HT-29 (cell line): ENCODE measurements at places on chromosomes 13 and 19. TPM values are rescaled to one million over a fixed set of nuclear protein-coding genes. Genes with fewer than 3 reads are reported as not detected.
A peak's percentile ranks its signal among the peaks of the same experiment; 100 is the strongest.

The MARK4 gene
- total RNA-seq, result 8.3 and 9.5 TPM in 2 replicates

The ERVV-1 gene
- total RNA-seq, result not detected in 2 replicates

The JSRP1 gene
- total RNA-seq, result 0.34 and 0.38 TPM in 2 replicates

The LGALS4 gene
- total RNA-seq, result 959 and 1,005 TPM in 2 replicates

The ZNF69 gene
- 1.6 and 2.0 TPM in 2 replicates for total RNA-seq

The ZNF253 gene
- total RNA-seq, result 0.05 and 0.16 TPM in 2 replicates

- DNase-seq, result no peak
Measured at GRCh38 chr19:53396525-53396868, 1.5 kb downstream of the ZNF765 start.

DNA sequence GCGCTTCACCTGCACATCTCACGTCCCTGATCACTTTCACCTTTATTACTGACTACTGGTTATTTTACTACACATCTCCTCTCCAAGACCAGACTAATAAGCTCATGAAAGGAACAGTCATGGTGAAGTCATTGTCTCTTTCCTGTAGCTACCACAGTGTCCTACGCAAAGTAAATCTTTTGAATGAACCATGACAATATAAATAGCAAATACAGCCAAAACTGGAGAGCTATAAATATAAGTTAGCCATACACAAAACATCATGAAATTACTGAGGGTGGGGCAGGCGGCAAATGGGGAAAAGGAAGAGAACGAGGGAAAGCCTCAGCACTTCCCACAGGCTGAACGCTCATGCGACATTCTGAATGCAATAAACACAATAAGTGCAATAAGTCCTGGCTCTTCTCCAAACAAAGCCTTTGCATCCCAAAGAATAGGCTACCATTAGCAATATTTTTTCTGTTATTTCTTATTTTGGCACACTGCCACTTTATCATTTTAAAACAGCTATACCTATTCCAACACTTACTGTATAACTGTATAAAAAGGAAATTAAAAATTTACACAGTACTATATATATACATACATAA, 62.5 kb downstream of the TUBGCP3 start:
- DNase-seq, result no peak

DNA sequence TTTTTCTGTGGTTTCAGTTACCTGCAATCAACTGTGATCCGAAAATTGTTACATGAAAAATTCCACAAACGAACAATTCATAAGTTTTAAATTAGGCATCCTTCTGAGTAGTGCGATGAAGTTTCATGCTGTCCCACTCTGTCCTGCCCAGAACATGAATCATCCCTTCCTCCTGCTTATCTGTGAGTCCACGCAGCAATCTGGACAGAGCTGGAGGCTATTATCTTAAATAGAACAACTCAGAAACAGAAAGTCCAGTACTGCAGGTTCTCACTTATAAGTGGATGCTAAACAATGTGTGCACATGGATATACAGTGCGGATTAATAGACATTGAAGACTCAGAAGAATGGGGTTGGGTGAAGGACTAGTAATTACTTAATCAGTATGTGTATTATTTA, 583.7 kb upstream of the SPRY2 start:
- no peak for DNase-seq

DNA sequence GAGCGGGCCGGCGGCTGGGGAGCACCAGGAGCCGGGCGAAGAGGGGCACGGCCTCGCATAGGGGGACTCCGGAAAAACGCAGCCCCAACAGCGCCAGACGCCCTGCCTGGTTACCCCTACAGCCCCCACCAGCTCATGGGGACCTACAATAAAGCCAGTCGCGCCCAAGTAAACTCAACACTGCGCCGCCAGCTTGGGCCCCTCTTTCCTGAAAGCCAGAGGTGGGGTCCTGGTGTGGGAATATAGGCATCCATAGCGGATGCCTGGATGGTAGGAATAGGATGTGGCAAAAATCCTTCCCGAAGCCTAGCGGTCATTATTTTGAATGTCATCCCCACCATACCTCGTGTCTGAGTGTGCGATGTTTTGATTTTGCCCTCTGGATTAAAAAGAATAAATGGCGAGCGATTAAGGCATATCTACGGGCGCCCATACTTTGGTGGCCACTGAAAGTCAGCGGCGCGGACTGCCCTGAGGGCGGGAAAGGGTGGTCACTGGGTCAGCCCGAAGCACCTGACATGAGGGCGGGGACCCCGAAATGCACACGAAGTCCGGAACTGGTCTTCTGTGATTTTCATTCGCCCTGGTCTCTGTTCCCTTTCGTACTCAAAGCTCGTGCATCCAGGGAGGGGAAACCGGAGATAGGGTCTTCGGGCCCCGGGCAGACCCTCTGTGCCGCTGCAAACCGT, at the start of the genes NHLRC3 and PROSER1:
Gene NHLRC3 (plus strand): TSS at position 577 of the 689 bp plus-strand sequence. CDS start 184 bp downstream, outside the sequence.
Gene PROSER1 (minus strand): TSS at position 210 of the 689 bp plus-strand sequence. CDS start 847 bp downstream, outside the sequence.
- DNase-seq, result peak; percentile 95

GRCh38 chr19:23925285-23925684, 10.6 kb downstream of the ZNF726 start:
- DNase-seq, result no peak

DNA sequence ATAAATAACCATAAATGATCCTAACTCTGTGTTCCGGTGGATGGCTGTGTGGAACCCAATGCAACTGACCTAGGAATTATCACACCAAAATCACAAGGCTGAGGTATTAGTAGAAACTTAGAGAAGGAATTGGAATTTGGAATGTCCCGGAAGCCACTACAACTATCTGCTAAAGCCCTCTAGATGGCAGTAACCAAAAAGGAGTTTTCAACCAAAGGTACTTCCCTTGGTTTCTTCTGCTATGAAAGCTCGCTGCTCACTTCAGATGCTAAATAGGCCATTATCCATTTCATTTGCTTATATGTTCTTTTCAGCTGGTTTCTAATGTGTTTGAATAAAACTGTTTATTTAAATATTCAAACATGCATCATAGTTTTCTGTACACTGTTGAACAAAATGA, 1589.1 kb upstream of the SPRY2 start:
- DNase-seq, result peak; percentile 60

- DNase-seq, result no peak
Measured at GRCh38 chr19:56084835-56085536, 36.1 kb downstream of the ZNF787 start.

GRCh38 chr19:41000310-41000737, 9.2 kb downstream of the CYP2B6 start:
- DNase-seq, result peak; percentile 83

DNA sequence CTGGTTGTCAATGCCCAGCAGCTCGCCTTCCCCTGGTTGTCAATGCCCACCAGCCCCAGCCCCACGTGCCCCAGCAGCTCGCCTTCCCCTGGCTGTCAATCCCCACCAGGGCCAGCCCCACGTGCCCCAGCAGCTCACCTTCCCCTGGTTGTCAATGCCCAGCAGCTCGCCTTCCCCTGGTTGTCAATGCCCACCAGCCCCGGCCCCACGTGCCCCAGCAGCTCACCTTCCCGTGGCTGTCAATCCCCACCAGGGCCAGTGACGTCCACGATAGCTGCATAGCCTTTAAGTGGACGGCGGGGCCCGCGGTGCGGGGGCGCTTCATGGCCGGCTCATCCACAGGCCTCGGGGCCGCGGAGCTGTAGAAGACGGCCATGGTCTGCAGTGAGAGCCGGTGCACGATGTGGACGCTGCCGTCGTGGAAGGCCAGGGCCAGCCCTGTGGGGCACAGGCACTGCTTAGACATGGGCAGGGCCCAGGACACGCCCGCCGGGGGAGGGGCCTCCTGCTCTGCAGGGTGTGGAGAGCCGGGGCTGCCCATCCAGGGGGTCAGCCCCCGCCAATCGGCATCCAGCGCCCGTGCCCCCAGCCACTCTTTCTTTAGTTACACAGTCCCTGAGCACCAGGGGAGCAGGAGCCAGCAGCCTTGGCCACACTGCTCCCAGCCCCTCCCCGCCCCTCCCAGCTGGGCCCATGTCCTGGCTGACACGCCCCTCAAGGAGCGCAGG, 13.1 kb downstream of the MED16 start:
- no peak for DNase-seq

GRCh38 chr13:113452942-113453901, at the start of gene ADPRHL1:
Gene ADPRHL1 (minus strand): TSS chr13:113453488. CDS start chr13:113453437, 51 bp downstream.
- DNase-seq, result no peak

GRCh38 chr13:99700468-99700867, 199.2 kb downstream of the TM9SF2 start:
- DNase-seq, result no peak

GRCh38 chr19:11446652-11447301, 11.3 kb downstream of the PRKCSH start:
- DNase-seq, result no peak

- DNase-seq, result peak; percentile 58
Measured at GRCh38 chr13:97235549-97236231, 13.6 kb downstream of the MBNL2 start.

DNA sequence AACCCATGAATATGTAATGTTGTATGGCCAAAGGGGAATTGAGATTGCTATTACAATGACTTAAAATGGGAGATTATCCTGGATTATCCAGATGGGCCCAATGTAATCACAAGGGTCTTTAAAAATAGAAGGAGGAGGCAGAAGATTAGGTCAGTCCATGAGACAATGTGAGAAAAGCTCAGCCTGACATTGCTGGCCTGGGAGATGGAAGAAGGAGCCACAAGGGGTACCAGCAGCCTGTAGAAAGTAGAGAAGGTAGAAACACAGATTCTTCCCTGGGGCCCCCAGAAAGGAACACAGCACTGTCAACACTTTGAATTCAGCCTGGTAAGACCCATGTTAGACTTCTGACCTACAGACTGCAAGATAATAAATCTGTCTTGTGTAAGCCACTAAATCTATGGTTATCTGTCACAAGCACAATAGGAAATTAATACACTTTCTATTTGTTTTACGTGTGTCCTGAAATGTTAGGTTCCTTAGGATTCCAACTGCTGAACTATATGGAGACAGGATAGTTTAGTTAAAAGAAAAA, 132.9 kb upstream of the SERP2 start:
- no peak for DNase-seq

GRCh38 chr13:85575110-85575509, 224.1 kb downstream of the SLITRK6 start:
- no peak for DNase-seq

DNA sequence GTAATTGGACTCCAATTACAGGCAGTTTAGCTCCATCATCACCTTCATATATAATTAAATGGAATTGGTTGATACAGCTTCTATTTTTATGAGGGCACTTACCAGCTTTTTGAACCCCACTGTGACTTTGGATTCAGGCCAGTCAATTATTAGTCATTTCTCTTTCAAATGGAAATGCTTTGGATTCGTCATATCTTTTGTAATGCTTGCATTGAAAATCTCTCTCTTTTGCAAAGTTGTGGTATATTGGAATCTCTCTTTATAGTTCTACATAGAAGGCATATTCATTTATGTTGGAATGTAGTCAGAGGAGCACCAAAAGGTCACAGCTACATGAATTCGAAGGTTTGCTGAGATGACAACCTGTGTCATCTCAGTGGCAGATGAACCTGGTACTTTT, 1074.3 kb upstream of the SLC10A2 start:
- DNase-seq, result peak; percentile 73

GRCh38 chr19:56933014-56933705, 92.6 kb upstream of the PEG3 start:
- DNase-seq, result no peak

GRCh38 chr19:3975144-3975543, 4.2 kb upstream of the DAPK3 start:
- DNase-seq, result no peak

- DNase-seq, result no peak
Measured at GRCh38 chr19:34308381-34309367, 54.3 kb downstream of the GARRE1 start.

GRCh38 chr19:53102756-53103233, 427 bp downstream of the ZNF160 start:
- DNase-seq, result no peak

- peak; percentile 16 for DNase-seq
Measured at GRCh38 chr13:38951525-38952313, 38.9 kb downstream of the STOML3 start.

GRCh38 chr19:53942001-53942786, 20.5 kb upstream of the CACNG8 start:
- DNase-seq, result peak; percentile 36
